SHP77 treated with DMSO at 0.1 percent for 48 hours (cell line): ENCODE measurements at places on chromosomes 7 and 10.

DNA sequence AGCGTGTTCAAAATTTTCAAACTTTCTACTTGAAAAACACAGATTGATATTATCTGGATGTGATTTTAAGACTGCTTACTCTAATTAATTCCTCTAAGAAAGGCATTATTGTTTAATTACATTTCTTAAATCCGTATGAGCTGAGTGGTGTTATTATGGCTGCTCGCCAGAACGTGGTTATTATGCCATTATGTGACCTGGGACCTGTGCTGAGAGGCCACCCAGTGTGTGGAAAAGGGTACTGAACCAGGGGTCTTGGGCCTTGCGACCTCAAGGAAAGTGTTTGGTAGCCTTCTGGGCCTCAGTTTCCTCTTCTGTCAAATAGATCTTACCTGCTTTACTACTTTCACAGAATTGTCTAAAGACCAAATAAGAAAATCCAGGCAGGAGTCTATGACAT is 15.4 kb downstream of the LGI1 start:
- DNase-seq: no peak

DNA sequence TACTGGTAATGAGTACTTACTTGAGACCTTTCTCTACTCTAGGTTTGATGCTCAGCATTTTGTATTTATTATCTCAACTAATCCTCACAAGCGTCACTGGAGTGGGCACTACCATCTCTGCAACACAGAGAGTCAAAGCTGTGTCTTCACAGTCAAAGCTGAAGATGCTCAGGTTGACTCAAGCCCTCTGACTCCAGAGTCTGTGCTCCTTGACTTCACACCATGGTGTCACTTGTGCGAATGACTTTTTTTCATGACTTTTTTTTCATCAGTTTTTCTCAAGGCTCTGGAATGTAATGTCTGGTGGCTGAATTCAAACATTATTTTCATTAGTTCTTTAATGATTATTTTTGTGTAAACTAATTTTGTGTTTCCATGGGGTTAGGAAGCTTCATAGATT is 30.4 kb upstream of the TARP start:
- DNase-seq: no peak

- DNase-seq: no peak
These were observed 858.7 kb downstream of the CCSER2 start for GRCh38 chr10:85187047-85187446.

GRCh38 chr7:11155883-11156282 is 182.2 kb downstream of the PHF14 start:
- DNase-seq: no peak

DNA sequence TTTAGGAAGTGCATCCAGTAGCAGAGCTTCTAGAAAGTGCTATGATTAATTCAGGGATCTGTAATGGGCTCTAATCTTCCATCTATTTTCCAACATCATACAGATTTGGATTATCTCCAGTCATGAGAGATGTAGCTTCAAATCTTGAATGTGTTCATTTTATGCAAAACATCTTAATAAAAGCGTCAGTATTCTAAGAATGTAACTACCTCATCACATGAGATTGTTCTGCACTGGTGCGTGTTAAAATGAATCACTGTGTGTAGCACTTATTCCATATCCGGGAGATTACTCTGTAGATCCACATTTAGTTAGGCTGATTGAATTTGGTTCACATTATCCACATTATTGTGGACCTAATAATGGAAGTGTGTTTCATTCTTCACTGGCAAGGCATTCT is 344.9 kb upstream of the CHRM2 start:
- DNase-seq: no peak

- no peak for DNase-seq
These were observed 306.3 kb downstream of the C7orf25 start for GRCh38 chr7:42605406-42606192.

- DNase-seq: no peak
These were observed 85.2 kb upstream of the PIK3CG start for GRCh38 chr7:106779877-106780276.

DNA sequence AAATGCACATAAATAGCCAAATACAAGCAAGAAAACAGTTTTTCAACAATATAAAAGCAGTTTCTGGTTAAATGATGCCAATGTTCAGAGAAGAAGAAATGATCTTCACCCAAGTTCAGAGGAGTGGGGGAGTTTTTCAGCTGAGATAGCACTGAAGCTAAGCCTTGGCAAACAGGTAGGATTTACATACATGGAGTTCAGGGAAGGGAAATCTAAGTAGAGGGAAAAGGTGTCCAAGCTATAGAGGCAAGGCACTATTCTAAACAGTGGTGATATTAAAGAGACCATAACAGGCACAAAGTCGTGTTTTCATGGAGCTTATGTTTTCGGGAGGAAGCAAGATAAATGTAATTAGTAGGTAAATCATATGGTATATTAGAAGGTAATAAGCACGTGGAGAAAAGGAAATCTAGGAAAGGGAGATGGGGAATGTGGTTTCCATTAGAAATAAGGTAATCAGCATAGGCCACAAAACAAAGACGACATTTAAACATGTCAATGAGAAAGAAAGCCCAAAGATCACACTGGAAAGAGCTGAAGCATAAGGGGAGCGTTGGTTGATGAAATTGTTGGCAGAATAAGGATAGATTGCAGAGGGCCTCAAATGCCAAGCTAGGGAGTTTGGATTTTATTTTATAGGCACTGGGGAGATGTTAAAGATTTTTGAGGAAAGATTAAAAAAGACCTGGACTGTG is 704.3 kb downstream of the MAGI2 start:
- no peak for DNase-seq

GRCh38 chr7:157669768-157670351 is 333.1 kb downstream of the DNAJB6 start:
- DNase-seq: no peak

- no peak for DNase-seq
These were observed 204.0 kb downstream of the BAMBI start for GRCh38 chr10:28881171-28881882.

DNA sequence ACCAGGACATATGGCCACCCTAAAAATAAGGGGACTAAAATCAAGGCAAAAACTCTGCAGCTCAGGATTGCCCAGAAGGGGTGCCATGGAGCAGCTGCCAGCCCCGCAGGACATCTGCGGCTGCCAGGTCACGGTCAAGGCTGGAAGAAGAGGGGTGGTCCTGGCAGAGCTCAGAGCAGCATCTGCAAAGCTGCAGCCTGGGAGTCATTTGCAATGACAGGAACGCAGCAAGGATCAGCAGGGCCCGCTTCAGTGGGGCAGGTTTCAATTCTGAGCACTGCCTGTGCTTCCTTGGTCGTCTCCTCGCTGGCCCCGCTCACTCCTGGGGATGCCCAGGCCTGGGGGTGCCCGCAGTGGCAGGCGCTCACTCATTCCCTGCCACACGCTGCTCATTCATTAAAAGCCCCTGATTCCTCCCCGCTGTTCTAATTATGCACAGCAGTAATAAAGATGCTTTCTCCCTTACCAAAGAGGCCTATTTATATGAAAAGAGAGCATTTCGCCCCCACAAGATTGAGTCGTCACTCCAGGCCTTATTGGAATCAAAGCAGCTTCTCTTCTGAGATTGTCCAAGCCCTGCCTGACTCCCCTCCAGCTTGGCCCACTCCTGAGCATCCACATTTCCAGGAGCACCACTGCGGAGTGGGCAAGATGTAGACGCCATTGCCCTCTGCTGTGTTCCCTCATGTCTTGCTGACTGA is 4.6 kb downstream of the HSPA12A start:
- DNase-seq: no peak

GRCh38 chr10:111116211-111116610 is 39.4 kb downstream of the ADRA2A start:
- no peak for DNase-seq

DNA sequence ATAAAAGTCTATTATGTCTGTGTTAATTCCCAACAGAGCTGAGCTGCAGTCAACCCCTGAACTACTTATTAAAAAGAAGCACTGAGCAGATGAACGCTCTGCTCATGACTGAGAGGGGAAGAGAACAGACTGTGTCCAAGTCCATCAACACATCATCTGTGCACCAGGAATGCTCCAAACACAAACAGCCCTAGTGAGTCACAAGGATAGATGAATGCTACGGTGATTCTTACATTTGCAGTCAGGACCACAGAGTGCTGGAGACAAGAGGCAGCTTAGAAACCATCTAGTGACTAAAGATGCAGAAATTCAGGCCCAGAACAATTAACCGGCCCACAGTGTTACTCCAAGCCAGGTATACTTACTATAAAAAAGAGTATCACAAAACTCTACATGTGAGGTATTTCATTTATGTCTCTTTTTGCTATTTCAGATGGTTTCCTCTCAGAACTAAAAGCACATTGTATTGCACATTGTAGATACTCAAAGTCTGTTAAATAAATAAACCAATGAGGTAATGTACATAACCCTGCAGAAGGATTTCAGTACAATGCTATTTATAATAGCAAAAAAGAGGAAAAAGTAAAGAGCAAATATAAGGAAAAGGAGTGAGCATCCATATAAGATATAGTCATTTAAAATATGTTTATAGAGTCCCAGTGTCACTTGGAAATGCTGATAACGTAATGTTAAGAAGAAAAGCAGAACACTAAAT is 159.2 kb downstream of the KCNMA1 start:
- DNase-seq: no peak

DNA sequence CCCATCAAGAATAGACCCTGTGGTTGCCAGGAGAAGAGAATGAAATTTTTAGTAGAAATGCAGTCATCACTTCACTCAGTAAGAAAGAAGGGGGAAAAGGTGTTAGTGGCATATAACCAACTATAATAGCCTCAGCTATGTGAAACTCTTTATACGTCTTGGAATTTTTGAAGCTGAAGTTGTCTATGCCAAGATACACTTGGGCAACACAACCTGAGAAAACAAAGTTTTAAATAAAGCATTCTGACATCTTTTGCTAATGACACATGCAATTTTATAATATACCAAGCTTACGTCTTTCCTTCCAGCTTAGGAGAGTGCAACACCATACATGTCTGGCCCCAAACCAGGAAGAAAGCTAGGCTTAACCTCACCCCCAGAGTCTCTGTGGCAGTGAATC is 40.8 kb upstream of the ZNF438 start:
- DNase-seq: no peak

GRCh38 chr10:131252567-131253276 is 58.8 kb downstream of the TCERG1L start:
- DNase-seq: no peak

DNA sequence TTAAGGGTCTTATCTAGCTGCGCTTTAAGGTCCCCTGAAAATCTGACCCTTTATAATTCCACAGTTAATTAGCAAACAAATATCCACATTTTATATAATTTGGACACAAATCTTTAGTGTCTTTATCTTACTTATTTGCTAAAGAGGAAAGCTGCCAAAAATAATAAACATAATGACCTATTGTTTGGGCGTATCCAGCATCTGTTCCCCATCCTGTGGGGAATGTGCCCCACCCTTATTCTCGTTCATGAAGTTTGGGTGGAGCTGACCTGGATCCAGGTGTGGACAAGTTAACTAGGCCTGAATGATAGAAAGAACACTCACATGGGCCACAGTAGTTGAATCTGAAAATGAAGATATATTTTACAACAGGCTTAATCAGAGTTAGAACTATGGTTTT is 218.3 kb downstream of the CRPPA start:
- no peak for DNase-seq

GRCh38 chr10:103504181-103504783 is 10.8 kb downstream of the NEURL1 start:
- no peak for DNase-seq

- no peak for DNase-seq
These were observed 62.1 kb downstream of the ZRANB1 start for GRCh38 chr10:125003901-125004467.

DNA sequence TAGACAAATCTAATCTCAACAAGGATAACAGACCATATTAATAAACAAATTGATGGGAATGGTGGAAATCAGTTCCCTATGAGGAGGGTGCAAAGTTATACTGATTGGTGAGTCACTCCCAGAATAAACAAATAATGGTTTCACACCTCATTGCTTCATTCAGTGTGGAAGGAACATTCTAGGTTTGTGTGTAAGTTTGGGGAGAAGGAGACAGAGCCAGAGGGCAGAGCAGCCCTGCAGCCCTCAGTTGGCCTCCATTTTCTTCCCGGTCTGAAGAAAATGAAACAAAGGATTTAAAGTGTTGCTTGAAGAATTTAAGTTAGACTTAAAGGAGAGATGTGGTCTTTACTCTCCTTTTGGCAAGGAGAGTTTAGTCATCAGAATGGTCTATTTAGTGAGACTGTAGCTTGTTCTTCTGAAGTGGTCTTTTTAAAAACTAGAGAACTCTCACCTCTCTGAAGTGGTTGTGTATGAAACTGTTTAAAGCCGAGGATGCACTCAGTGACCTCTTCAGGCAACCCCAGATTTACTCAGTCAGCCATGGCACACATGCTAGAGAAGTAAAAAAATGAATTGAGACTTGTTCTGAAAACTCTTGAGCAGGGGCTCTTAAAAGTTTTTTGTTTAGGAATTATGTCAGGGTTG is 27.2 kb downstream of the IKZF1 start:
- DNase-seq: no peak

GRCh38 chr7:18846765-18847215 is 270.6 kb downstream of the TWIST1 start:
- no peak for DNase-seq

DNA sequence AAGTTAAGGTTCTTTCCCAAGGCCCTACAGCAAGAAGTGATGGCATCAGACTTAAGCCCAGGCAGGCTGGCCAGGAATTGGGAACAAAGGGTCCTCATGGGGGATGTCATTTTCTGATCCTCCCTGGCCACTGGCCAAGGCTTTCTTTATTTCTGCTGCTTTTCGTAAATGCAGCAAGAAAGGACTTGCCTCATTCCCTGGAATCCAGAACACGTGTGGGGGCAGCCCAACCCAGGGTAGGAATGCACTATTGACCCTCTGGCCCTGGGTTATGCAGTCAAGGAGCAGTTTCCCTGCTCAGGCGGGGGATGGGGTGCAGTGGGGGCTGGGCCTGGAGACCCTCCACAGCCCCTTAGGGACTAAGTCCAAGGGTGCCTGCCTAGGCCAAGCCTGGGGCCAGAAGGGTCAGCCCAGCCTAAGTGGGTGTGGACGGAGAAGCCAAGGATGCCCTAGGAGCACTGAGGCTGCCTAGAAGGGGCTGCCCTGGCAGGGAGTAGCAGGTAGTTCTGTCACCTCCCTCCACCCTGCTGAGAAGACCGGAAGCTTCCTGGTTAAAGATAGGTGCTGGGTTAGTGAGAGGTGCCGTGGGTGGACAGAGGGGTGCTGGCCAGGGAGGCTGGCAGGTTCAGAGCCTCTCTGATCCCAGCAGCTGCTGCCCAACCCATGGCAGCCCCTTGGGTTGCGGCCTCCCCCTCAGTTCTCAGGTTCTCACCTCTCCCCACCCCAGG is 179.2 kb downstream of the SH3PXD2A start:
- DNase-seq: no peak

GRCh38 chr7:75536491-75536890 is 44.4 kb downstream of the SPDYE5 start:
- no peak for DNase-seq
